Stimulated activated naive CD8-positive, alpha-beta T cell treated with anti-CD3 and anti-CD28 coated beads, Interleukin-15, amount 100 ng/mL, for 72 hours (primary cell): ENCODE measurements at places on chromosomes 7 and 10.

DNA sequence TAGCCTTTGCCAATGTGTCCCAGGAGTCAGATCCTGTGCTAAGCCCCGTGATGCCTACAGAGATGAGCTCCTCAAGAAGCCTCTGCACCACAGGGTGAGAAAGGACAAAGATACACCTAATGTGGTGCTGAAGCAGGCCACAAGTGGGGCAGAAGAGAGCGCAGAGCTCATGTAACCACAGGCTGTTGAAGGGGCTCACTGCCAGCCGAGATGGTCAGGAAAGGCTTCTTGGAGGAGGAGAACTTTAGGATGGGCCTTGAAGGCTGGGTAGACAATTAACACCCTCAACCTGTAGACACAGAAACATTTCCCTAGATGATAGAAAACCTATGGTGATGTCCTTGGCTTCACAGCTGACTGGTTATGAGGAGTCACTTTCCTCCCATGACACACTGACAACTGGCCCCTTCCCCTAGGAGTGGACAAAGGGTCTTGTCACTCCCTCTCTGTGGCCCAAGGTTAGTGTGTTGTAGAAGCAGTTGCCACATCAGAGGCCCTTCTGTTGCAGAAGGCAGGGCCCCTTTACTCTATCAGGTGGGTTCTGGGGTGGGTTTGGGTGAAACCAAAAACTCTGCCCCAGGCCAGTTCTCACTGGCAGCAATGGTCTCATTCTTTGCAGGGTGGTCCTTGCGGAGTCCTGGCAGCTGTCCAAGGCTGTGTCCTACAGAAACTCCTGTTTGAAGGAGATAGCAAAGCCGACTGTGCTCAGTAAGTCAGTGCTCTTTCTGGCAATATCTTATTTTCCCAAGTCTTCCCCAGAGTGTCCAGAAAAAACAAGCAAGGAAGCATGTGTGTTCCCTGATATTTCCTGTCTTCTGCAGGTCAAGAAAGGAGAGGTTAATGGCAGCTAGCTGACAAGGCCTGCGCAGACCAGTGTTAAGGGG, 69.2 kb downstream of the MINDY4 start:
- DNase-seq, result no peak

DNA sequence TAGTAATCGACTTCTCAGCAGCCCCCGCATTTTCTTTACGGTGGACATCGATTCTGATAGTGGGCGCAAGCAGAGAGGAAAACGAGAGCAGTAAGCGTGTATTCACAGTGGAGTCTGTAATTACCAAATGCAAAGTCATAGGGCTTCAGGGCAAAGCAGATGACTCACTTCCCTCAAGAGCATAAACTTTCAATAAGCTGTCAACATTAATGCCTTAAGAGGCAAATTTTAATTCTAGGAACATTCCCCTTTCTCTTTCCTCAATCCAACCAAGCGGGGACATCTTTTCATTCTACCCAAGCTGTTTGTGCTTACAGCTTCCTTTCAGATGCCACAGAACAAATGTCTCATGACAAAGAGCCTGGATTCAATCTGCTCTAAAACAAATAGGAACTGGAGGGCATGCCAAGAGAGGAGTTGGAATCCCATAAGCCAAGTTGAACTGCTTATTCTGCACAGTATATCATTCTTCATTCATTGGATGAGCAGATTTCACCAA, 48.6 kb downstream of the MALSU1 start:
- DNase-seq, result no peak

- no peak for DNase-seq
Measured at GRCh38 chr7:151888079-151889067, 11.5 kb upstream of the PRKAG2 start.

GRCh38 chr10:22334414-22335172, 10.7 kb upstream of the SPAG6 start:
- DNase-seq, result no peak

DNA sequence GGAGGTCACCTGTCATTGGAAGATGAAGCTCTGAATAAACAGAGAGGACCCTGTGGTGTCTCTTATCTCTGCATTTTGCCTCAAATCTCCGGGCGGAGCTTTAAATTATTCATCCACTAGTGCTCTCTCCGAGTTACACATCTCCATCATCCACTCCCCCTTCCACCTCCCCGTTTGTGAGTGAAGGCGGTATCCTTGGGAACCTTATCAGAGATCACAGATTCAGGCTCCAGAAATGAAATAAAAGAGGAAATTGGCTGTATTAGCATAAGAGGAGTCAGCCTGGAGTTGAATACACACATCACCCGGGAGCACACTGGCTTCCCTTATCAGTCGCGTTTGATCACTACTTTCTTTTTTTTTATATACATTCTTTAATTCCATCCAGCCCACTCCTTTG, 1184.8 kb downstream of the GATA3 start:
- no peak for DNase-seq

- no peak for DNase-seq
Measured at GRCh38 chr10:34811968-34812514, 3.1 kb downstream of the PARD3 start.

DNA sequence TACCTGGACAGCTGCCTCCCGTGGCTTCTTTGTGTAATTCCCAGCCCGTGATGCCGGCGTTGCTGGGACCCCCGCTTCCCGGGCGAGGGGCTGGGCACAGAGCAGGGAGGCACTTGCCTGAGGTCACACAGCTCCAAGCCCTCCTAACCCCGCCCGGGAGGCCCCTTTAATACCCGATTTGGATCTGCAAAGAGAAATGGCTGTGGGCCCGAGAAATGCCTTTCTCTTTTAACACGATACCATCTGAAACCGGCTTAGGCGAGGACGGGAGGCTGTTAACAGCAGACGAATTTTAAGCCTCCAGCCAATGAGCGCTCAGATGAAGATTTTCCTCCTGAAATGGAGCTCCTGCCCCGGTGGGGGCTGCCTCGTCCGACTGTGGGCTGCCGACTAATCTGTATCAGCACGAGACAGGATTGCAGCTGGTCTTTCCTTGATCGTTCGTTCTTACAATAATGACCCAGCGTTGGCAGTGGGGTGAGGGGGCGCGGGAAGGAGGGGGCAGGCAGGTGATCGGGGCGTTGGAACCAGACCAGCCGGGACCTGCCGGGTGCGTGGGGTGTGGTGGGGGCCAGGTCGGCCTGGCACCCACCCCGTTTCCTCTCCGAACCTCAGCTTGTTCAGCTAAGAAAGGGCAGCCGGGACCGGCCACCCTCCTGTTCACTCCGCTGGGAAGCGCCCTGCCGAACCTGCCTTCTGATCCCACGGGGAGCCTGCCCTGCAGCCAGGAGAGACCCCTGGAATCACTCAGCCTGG, 36.2 kb upstream of the FOXL3 start:
- no peak for DNase-seq

- no peak for DNase-seq
Measured at GRCh38 chr7:75876126-75876881, 2.5 kb upstream of the RHBDD2 start.

GRCh38 chr10:29841724-29842649, 207.2 kb upstream of the SVIL start:
- no peak for DNase-seq

DNA sequence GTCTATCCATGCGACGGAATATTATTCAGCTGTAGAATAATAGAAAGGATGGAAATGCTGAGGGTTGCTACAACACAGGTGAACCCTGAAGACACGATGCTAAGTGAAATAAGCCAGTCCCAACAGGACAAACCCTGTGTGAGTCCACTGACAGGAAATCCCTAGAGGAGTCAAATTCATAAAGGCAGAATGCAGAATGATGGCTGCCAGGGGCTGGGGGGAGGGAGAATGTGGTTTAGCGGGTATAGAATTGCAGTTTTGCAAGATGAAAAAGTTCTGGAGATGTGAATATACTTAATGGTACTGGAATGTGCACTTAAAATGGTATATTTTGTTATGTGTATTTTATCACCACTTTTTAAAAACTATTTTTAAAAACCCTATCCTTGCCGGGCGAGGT, 36.9 kb upstream of the DOCK1 start:
- no peak for DNase-seq

DNA sequence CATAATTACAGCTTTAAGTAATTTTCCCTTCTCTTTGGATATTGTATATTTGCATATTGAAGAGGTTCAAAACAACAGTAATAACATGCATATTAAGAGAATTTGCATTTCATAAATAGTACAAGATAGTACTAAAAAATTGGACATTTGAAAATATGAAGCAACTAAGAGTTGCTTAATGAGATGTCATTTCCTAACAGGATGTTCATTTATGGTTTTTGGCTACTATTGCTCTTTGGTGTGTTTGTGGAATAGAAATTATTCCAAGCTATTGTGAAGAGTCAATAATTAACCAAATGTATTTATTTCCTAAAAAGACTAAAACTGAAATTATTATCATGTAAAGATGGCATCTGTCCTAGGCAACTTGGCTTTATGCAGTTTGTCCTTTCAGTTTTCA, 4.1 kb upstream of the SGCE start:
- no peak for DNase-seq

GRCh38 chr10:3693022-3693697, 91.8 kb downstream of the KLF6 start:
- no peak for DNase-seq

DNA sequence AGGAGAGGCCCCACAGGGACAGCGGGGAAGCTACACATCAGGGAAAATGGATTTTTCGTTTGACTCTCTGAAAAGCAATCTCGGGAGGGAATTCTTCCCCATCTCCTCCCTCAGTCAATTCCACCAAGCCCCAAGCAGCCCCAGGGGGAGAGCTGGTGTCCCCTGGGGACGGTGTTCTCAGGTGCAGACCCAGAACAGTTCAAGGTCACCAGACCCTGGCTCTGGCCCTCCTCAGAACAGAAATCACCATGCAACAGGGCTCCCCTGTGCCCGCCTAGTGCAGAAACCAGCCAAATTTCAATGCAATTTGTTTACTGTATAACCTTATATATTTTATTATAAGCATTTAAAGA, 34.1 kb downstream of the GSDME start:
- DNase-seq, result no peak

DNA sequence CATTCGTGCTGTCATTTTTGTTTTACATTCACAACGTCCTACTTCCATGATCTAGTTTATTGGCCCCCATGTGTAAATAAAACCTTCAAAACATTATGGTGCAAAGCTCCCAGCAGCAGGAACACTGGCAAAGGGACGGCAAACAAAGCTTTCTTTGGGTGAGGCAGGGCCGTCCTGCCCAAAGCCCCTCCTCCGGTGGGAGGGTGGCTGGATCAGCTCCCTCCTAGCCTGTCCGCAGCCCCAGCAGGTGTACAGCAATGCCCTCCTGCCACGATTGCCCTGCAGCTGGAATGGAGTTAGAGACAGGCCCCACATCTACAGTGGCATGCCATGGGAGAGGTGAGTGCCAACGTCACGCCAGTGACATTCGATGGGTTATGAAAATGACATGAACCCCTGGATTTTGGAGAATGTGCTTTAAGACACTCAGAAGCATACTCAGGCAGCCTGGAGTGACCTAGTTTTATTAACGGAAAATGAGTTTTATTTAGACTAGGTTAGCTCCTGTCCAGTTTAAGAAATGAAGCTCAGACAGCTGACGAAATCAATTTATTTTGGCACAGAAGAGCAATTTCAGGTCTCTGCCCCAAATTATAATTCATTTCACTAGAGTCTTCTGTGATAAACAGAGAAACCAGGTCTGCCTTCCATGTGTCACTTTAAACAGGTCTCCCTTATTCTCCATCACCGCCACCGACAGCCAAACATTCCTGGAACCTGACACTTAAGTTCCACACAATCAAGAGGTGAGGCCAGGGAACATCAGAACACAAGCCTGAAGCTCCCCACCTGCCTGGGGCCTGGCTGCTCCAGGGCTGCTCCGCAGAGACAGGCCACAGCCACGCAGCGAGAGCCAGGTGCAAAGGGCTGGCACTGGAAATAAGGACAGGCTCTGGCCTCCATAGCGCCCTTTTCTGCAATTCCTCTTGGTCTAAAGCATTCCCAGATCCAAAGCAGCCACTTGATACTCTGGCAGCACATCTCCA, 50.1 kb downstream of the VOPP1 start:
- DNase-seq, result no peak
